Endothelial cell (in vitro differentiated cells): ENCODE measurements at places on chromosomes 2 and 18.
A peak's percentile ranks its signal among the peaks of the same experiment; 100 is the strongest.

DNA sequence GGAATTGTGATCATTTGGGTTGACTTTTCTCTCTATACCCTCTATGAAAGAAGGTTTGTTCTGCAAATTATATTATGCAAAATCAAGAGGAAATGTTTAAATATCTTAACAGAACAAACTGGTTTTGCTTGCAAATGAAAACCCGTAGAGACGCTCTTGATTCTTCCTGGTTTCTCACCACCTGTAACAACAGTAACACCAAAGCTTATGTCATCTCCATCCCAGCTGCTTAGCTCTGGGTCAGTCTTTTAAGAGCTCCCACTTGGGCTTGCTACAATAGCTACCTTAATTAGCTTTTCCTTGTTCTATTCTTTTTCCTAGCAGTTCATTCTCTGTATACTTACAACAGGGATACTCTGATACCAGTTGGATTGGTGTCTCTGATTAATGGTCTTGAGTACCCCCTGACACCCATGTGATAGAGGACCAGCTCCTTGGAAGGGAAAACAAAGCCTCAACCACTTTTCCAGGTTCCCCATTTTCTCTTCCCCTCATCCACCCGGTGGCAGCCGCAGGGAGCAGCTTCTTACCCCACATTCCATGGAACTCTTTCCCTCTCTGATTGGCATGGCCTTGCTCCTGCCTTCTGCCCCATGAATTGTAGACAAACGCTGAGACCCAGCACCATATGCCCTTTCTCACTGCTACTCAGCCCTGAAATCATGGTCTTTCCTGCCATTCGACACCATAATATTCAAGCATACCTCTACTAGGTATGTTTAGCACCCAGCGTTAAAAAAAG lies 27.7 kb downstream of the TMEM182 start:
- no peak for DNase-seq

DNA sequence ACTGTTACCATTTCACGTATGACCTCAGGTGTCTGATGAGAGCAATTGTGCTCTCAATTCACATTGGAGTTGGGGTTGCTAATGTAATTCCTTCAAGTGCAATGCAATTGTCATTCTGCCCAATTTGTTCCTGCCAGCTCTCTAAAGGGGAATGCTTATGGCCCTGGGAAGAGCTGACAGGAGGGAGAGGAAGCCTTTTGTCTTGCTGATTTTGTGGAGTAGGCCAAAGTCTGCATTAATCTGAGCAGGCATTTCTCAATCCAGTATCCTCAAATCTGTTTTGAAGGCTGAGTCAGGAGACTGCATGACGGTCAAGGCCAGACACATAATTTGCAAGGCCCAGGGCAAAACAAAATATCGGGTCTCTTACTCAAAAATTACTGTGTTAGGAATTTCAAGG lies 326.4 kb upstream of the SPHKAP start:
- DNase-seq: no peak

- DNase-seq: no peak
Measured at GRCh38 chr2:33337981-33338380, 138.5 kb upstream of the RASGRP3 start.

DNA sequence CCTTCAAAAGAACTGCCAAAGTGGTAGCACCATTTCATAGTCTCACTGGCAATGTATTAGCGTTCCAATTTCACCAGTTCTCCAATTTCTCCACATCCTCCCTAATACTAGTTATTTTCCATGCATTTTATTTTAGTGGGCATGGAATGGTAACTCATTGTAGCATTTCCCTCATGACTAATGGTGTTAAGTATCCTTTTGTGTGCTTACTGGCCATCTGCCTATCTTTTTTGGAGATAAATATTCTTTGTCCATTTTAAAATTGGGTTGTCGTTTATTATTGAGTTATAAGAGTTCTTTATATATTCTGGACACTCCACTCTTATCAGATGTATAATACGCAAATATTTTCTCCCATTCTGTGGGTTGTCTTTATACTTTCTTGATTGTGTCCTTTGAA lies 107.1 kb downstream of the THADA start:
- DNase-seq: no peak

DNA sequence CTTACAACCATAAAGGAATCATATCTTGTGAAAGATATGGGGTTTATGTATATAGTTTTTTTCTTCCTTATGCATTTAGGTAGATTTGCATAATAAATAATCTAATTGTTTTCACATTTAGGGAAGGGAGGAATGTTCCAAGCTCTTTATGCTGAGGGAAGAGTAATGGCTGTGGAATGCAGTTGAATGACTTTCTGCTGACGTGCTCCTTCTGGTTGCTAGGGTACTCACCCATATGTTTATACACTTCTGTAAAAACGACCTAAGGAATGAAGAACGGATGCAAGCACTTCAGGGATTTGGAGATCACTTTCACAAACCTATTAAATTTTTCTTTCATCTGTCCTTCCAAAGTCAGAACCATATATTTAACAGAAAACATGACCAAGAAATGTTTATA lies 29.2 kb upstream of the PPP4R1 start:
- no peak for DNase-seq

DNA sequence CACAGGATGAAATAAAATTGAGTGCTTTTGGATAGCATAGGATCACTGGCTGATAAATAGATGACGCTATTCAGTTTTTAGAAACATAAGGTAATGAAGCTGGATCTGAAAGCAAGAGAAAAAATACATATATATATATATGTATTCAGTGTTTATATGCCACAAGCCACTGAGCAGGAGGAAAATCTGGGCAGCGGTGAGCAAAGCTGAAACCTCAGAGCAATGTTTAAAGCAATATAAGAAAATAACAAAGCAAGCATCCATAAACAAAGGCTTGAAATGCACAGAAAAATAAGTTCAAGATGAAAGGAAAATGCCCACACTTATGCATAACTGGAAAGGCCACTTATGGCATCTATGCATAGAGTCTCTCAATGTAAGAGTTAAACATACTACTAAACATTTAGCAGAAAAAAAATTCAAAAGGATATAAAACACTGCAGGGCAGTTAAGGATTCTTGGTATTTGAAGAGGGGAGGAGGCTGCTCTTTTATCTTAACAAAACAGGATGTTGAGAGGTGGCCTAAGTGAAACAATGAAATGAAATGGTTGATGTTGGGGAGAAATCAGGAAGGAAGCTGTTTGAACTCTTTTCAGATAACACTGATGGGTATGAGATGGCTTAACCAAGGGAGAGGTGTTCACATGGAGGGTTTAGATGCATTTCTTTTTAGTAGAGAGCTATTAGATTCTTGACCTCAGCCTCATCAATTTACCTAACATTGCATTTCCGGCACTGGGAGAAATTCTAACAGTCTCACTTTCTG lies 129.1 kb downstream of the ARHGAP15 start:
- DNase-seq: no peak

- DNase-seq: no peak
Measured at GRCh38 chr2:71793926-71794325, 340.6 kb downstream of the DYSF start.

GRCh38 chr2:28523902-28524301 lies 28.0 kb downstream of the PLB1 start:
- no peak for DNase-seq

DNA sequence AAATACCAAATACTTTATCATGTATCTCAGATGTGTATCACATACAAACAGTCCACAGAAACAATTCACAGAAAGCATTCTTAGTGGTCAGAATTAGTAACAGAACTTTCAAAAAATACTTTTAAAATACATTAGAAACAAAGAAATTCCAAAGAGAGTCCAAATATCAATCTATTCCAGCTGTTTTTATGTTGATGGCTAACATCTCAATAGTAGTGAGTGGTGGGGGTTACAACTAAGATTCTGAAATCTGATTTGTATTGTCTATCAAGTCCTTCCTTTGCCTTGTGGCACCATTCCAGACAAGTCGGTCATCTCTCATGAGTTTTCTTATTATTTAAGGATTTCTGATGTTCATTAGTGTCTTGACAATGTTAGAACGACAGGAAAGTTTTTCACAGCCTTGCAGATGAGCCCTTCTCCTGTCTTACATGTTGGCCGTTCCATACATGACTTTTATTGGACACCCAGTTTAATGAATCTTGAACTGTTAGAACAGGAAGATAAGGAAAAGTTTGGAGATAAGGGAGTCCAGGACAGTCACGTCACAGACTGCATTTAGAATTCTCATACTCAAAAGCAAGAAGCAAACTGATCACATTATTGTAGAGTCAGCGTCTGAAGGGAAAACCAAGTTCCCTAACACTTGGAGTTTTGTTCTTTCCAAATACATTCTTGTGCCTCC lies 410.3 kb downstream of the PID1 start:
- no peak for DNase-seq

DNA sequence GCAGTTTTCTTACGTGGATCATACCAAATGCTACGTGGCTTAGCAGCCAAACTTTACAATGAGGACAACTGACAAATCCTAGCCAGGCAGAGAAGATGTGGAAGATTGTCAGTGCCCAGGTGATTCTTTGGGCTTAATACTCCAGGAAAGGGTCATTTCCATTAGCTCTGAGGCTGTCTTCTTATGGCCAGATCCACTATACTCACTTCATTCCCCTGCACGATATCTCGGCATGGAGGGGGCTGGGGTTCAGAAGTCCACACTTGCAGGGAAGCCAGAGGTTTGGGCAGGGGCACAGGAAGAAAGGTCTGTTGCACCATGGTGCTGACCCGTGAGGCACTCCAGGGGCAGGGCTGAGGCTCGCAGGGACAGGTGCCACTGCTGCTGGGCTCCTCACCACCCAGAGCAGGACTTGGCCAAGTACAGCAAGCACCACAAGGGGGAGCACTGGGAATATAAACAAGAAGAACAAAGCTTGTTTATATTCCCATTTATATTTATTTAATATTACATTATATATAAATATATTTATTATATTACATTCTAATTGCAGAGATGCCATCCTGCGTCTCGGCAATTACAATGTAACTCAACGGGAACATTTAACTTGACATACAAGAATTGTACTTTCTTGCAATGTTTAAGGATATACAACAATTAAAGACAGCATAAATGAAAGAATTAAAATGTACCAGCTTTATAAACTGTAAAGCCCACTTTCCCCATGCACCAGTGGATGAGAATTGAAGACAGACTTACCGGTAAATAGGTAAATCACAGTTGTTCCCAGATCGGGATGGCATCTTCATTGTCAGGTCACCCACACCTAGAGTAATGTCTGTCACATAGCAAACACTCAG lies 27.2 kb downstream of the CLUL1 start:
- DNase-seq: peak; percentile 75

- no peak for DNase-seq
Measured at GRCh38 chr2:140603416-140603815, 1527.4 kb downstream of the LRP1B start.

DNA sequence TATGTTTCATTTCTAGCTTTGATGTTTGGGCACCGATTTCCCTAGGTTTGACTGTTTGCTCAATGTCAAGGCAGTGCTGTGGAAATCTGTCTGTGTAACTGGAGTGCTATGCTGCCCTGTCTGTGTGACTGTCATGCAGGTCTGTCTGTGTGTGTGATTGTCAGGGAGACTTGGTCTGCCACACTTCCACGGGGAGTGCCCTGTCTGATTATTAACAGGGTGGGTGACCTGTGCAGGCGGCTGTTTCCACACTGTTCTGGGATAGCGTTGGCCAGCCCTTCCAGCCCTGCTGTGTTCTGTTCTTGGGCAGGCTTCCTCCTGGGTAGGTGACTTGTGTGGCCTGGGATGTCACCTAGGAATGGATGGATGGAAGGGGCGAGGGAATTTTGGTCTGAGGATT lies 85.3 kb downstream of the FHOD3 start:
- no peak for DNase-seq

DNA sequence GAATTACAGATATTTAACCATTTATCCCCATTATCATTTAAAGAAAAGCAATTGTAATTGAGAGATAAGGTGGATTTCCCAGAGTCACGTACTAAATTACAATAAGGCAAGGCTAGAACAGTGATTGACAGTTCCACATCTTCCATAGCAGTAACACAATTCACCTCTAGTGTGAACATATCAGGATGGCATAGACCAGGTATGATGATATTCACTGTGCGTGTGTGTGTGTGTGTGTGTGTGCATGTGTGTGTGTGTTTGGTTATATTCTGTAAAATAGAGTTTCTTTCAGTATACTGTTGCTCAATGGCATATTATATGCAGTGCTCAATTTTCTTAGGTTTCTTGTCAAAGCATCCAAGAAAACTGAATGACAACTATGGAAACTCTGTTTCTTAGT lies 1.7 kb downstream of the SCN2A start:
- DNase-seq: no peak

- DNase-seq: peak; percentile 38
Measured at GRCh38 chr2:224646242-224646846, 61.2 kb upstream of the CUL3 start.

DNA sequence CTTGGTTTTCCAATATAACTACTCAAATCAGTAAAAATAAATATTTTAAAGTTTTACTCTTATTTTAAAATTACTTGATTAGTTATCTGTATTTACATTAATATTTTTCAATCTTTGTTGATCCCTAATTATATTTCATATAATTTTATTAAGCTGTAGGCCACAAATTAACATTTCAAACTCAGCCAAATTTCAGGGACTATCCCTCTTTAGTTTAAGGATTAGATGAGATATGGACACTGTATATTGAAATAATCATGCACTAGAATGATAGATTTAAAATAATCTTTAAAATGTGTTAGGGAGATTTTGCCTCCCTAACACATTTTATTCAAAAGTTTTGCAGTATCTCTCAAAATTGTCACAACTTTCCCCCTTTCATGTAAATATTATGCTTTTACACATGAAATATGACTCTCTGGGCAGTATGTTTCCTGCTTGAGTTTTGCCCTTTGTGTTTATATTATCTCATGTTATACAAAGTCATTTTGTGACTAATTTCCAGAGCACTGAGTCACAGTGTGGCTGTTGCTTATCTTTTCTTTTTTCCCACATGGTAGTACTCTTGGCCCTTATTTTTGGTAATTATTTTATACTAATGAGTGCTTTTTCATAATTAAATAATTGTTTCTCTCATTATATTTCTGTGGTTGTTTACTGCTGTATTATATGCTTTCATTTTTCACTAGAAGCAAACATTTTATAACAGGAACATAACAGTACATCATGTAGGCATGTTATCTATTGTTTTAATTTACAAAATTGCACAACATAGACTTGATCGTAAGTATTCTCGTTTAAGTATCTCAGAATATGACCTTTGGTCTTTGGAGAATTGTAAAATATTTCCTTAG lies 1.2 kb downstream of the TFPI start:
- no peak for DNase-seq

DNA sequence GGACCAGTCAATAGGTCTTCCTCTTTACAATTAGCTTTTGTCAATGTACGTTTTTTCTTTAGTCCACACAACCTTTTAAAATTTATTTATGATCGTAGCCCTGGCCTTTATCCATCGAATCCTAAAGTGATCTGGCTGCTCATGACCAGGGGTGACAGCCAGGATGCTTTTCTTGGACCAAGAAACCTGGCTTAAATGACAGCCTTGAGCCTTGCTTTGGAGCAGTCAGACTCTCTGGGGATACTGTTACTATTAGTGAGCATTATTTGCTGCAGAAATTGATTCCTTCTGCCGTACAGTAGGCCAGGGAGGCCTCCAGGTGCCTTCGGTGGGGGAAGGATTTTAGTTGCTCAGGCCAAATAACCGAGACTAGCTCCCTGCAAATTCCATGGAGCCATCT lies 70.2 kb downstream of the AGAP1 start:
- DNase-seq: no peak
